T follicular helper cell (primary cell): ENCODE measurements at places on chromosomes 6 and 20.

GRCh38 chr6:41717392-41717736 lies 18.0 kb downstream of the TFEB start:
- no peak for DNase-seq

- no peak for DNase-seq
Measured at GRCh38 chr6:16446273-16446672, 207.9 kb downstream of the GMPR start.

DNA sequence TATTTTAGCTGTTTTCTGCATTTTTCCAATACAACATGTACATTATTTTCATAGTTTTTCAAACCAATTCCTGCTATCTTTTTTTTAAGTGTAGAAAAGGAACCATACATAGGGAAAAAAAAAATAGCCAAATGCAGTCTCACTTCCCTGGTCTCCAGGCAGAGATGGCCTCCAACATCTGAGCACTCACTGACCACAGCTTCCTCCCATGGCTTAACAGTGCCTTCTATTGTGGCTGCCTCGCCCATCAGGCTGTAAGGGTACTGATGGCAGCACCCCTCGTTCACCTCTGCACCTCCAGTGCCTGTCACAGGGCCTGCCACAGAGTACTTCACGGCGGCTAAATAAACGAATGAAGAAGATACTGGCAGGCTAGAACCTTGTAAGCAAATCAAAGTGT lies 591.1 kb downstream of the PTPRT start:
- DNase-seq, result no peak

GRCh38 chr6:79435746-79436145 lies 101.5 kb downstream of the LCA5 start:
- DNase-seq, result no peak

- no peak for DNase-seq
Measured at GRCh38 chr6:13180538-13180937, 147.8 kb downstream of the TBC1D7 start.

GRCh38 chr20:56352345-56353055 lies 6.3 kb upstream of the FAM210B start:
- no peak for DNase-seq

DNA sequence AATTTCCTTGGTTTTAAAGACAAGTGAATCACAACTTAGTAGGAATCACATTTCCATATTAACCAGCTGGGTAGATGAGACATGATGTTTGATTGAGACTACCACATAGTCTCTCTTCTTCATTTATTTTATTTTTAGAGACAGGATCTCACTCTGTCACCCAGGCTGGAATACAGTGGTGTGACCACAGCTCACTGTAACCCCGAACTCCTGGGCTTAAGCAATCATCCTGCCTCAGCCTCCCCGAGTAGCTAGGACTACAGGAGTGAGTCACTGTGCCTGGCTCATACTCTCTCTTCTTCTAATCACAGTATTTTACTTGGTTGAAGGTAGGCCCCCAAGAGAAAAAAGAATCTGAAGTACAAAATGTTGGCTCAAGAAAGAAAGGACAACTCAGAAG lies 80.2 kb upstream of the ASF1A start:
- no peak for DNase-seq

DNA sequence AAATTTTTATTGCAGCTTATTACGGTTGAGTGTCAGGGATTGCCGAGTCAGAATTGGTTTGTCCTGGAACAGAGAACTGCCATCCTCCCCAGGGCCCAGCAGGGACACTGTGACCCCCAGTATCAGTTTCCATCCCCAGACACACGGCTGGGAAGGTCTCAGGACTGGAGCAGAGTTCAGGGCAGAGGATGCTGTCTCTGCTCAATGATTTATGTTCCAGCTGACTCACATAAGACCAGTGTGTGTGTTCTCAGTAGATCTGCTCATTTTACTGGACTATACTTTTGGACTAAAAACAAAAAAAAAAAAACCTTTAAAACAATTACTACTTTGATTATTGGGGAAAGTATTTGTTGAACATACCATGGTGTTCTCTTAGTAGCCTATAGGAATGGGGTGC lies 44.2 kb downstream of the FNDC1 start:
- no peak for DNase-seq

- DNase-seq, result no peak
Measured at GRCh38 chr6:170476360-170476759, 76.7 kb downstream of the PSMB1 start.

GRCh38 chr6:109383438-109383940 lies 1.2 kb upstream of the CD164 start:
- DNase-seq, result no peak

DNA sequence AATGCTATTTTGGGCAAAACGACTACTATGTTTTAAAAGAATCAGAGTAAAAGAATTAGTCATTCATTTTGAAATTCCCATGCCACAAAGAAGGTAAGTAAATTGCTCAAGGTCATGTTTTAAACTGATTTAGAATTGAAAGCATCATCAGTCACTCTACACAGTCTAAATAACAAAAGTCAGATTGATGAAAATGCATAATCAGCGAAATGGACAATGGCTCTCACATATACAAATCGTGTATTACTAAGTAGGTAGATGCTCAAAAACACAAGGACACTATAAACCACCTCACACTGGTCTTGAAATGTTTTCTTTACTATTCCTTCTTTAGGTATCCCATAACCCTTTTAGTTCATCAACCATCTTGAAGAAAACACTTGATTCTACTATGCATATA lies 135.4 kb downstream of the OPN5 start:
- no peak for DNase-seq

DNA sequence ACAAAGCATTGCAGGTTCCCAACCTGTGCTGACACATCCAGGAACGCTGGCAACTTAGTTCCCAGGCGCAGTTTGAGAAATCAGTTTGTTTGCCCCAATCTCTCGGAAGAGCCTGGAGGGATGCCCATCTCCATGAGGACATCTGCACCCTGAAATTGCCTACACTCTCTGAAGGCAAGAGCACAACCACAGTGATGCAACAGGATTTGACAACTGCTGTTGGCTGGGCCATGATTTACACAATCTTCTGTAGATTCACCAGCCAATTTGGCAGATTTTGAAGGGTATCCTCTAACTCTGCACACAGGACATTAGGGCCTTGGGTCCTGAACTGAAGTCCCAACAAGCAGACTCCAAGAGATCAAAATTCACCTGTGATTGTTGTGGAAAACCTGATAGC lies 3.4 kb downstream of the APMAP start:
- DNase-seq, result no peak

DNA sequence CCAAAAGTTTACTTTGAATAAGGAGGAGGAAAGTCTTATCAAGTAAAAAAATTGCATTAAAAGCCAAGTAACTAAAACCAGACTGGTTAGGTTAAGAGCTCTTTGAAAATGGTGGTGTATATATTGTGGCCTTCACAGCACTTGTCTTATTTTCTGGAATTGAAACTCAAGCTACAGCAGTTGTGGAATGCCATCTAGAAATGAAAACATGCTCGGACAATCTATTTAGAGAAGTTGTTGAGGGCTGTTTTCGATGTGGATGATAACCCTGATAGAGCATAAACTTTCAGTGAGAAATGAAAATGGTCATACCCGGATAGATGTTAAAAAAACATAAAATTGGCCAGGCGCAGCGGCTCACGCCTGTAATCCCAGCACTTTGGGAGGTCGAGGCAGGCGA lies 47.0 kb downstream of the ARID1B start:
- DNase-seq, result no peak

GRCh38 chr6:46281110-46281509 lies 110.3 kb upstream of the ENPP5 start:
- no peak for DNase-seq

- no peak for DNase-seq
Measured at GRCh38 chr20:45080867-45081624, 19.9 kb downstream of the KCNS1 start.

DNA sequence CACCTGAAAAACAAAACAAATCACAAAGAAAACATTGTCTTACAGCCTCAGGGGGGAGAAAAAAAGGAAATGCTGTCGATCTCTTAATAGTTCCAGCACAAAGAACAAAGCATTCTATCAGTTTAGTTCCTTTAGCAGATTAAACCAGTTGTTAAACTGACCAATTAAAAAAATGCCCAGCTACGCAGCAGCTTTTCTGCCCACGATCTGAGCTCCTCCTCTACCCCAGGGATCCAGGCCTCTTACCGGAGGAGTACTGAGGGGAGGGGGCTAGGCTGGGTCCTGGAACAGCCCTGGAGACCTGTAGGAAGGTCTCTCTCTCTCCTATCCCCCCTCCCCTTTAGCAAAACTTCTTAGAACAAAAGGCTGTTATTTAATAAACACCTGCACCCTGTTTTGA lies 13.4 kb downstream of the PTK7 start:
- DNase-seq, result no peak

DNA sequence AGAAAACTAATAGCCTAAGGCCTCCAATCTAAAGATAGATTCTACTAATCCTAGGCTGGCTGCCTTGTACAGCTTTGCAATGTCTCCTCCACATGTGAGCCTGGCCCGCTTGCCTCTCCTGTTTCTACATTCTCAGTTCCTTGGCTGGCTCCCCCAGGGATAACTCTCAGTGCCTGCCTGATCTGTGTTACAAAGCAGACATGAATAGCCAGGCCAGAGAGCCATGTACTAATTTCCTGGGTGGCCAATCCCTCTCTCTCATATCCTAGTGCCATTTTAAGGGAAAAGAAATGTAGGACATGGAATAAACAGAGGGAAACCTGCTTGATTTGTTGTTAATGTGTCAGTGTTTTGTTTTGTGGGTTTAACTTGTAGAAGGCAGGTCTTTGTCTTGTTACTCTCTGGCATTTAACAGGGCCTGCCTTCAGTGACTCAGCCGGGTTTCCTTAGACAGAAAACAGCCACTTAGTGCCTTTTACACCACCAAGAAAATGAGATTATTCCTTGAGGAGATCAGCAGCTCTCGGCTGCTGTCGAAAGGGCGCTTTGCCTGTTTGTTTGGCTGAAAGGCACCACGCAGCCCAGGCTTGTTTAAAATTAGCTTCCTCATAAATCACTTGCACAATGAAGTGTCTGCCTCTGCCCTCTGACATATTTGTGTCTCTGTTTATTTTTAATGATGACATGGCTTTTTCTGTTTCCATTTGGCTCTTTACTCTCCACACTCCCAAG lies 702.7 kb downstream of the MAFB start:
- no peak for DNase-seq

DNA sequence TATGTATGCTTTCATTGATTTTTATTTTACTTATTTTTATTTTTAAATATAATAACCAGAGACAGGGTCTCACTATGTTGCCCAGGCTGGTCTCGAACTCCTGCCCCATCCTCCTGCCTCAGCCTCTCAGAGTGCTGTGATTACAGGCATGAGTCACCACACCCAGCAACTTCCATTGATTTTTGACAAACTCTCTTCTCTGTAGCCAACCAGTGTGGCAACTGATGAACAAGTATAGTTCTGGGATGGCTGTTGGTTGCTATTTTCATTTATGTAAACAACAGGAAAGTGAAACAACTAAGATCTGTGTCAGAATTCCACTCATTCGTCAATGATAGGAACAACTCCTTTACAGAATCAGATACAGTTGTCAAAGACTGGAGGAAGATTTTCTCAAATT lies 356.7 kb upstream of the JARID2 start:
- DNase-seq, result no peak

DNA sequence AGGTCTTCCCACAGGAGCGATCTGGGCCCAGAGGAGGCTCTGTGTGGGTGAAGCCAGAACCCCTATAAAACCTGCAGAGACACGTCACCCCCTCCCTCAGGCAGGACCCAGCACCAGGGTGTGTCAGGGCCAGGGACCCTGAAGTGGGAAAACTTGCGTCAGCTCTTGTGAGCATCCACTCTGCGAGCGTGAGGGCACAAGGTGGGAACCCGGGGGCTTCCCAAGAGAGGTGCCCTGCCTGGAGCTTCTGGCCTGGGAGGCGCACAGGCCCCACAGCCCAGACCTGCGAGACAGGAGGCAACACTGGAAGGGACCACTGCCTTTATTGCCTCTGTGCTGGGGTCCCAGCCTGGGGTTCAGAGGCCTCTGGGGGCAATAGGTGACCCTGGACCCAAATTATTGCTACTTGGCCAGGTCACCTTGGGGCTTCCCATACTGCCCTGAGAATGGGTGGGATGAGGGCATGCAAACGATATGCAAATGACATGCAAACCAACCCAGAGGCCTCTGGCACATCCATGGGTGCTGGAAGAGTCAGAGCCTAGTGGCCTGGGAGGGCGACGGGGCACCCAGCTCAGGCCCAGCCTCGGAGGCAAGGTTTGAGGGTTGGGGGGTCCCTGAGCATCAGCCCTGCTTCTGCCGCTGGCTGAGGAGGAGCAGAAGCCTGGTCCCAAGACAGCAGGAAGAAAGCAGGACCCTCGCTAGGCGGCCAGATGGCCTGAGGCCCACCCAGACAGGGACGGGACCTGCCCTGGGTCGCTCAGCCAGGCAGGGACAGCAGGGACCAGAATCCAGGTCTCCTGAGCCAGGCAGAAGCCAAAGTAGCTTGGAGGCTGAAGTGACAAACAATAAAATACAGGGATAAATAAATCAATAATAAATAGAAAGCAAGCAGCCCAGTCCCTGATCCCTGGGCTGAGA lies 5.1 kb upstream of the C20orf144 start:
- DNase-seq, result no peak

DNA sequence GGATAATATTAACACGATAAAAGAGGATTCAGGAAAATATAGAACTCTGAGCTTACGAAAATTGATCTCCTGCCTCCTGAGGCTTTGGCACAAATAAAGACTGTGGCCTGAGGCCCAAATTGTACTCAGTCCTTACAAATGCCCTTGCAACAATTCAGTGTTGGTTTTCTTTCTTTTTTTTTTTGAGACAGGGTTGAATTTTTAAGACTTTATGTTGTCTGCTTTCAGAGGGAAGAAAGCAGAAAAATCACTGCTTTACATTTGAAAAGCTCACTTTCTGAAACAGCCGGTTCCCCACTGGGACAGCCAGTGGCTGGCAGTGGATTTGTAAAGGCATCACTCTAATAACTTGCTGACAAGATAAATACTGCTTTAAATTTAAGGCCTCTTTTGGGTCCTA lies 290.5 kb downstream of the SLC35F1 start:
- DNase-seq, result no peak

DNA sequence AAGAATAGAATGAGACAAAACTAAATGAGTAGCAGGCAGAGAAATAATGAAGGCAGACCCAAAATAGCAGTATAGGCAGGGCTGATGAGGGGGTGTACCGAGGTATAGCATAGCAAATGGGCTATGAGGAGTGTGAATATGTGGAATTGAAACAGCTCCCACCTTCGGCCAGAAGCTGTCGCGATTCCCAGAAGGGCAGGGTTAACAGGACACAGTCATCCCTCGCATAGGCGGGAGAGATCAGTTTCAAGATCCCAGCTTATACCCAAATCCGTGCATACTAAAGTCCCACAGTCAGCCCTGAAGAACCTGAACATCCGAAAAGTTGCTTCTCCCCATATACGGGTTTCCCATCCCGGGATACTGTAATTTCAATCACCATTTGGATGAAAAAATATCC lies 82.7 kb downstream of the PTPRK start:
- DNase-seq, result no peak

GRCh38 chr20:45087814-45088213 lies 13.1 kb downstream of the KCNS1 start:
- no peak for DNase-seq

DNA sequence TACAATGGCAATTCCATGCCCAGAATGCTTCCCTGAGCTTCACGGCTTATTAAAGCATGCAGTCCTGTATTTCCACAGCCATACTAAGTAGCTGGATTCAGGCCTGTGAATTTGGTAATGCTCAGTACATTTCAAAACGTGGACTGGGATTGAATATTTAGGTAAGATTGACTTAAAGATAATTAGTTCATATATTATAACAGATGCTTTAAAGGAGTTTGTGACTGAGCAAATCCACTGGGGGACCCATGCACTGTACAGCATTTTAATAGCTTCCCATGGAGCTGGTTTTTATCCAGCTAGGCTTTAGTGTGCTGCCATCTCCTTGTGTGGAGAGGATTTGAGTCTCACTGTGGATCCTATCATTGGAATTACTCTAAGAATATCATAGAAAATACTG lies 420.9 kb upstream of the FLRT3 start:
- no peak for DNase-seq
